ENCODE measurements at places on chromosomes 16 and 17.

DNA sequence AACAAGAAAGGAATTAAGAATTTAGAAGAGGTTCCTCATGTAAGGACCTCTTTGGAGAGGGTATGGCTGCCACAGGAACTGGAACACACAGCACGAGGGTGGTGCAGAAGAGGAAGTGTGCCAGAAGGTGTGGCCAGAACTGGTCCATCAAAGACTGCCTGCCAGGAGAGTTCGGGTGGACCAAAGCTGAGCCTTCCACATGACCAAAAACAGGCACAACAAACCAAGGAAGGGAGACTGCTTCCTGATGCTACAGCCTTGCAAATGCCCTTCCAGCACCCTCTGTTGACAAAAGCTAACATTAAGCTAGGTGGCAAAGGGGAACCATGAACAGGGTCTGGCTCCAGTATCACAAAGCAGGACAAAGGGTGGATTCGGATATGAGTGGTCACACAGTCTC lies 125.8 kb upstream of the TMEM97 start:
- no peak for DNase-seq

GRCh38 chr17:5788266-5788900 lies 204.1 kb upstream of the NLRP1 start:
- no peak for DNase-seq

DNA sequence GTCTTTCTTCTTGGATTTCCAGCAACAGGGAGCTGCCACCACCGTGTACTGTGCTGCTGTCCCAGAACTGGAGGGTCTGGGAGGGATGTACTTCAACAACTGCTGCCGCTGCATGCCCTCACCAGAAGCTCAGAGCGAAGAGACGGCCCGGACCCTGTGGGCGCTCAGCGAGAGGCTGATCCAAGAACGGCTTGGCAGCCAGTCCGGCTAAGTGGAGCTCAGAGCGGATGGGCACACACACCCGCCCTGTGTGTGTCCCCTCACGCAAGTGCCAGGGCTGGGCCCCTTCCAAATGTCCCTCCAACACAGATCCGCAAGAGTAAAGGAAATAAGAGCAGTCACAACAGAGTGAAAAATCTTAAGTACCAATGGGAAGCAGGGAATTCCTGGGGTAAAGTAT lies 389.0 kb downstream of the MAF start:
- no peak for DNase-seq

DNA sequence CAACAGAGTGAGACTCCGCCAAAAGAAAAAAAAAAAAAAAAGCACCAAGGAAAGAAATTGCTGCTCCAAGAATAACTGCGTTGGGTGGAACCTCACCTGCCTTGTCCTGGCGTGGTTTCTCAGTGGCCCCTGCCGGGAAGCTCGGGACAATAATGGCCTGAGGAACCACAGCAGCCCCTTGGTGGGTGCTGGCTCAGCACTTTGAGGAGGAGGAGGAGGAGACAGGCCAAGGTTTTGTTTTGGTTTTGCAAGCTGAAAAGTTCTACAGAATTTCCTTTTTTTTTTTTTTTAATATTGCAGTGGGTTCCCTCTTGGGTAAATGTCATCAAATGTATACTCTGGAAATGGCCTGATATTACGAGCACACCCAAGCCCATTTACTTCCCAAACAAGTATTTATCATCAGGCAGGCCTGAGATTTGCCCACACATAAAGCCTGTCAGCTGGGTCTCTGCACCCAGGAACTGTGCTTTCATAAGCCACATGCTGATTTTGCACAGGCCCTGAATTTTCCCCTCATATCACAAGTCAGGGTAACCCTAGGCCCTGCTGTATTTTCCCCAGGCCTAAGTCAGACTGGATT lies 78.3 kb downstream of the SOCS1 start:
- no peak for DNase-seq

- peak; percentile 40 for DNase-seq
Observed at GRCh38 chr17:48878920-48879898, 13.4 kb upstream of the ATP5MC1 start.

GRCh38 chr17:27539152-27539551 lies 82.9 kb downstream of the KSR1 start:
- DNase-seq = no peak

GRCh38 chr17:68531252-68531651 lies 19.0 kb downstream of the PRKAR1A start:
- no peak for DNase-seq

DNA sequence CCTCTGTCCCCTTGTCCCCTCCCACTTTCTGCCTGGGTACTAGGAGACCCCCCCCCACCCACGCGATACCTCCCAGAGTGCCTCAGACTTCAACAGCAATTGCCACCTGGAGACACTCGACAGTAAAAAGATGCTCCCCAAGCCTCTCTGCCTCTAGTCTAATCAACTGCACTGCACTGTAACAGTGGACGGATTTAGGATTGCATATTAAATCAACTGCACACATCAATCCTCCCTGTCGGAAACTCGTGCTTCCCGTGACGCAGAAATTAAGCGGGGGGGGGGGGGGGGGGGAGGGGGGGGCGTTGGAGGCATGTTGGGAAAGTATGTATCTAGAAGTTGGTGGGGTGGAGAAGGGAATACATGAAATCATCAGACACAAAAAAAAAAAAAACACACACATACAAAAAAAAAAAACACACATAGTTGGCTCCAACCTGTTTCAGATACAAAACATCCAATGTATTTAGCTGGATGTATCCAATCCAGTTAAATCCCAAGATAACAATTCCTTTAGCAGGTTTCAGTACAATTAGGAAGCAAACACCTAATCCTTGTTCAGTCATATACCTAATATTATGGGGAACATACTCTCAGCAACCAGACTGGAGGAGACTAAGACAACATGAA lies 29.7 kb downstream of the FAM222B start:
- DNase-seq = peak; percentile 67

GRCh38 chr16:51155820-51156806 lies 5.0 kb upstream of the SALL1 start:
- no peak for DNase-seq

DNA sequence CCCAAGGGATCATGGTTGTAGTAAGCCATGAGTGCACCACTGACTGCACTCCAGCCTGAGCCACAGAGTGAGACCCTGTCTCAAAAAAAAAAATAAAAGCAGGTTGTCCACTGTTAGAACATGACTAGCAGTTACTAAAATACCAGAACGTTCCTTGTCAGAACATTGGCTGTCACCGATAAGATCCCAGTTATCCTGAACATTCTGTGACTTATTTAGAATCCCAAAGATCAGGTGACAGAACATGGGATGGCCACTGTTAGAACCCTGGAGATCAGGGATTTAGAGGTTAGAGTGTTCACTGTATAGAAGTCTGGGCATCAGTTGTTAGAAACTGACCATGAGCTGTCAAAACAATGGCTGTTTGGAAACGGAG lies 8.6 kb downstream of the CES4A start:
- no peak for DNase-seq

DNA sequence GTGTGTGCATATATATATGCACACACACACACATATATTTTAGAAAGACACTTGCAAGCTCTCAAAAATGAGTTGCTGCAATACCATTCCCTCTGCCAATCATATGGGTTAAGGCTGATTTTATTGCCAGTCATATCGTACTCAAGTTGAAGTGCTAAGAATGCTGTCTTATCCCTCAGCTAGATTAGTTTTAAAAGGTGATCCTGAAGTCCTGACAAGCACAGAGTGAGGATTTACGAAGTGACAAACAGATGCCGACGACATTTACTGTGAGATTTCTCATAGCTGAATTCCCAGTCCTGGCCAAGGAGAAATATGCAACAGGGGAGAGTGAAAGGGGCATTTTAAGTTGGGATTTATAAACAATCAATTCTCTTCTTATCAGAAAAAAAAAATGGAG lies 126.2 kb upstream of the RBFOX1 start:
- DNase-seq = no peak

GRCh38 chr17:40714473-40714872 lies 10.9 kb upstream of the KRT24 start:
- no peak for DNase-seq
